ENCODE measurements at places on chromosomes 2 and 18. TPM values are rescaled to one million over a fixed set of nuclear protein-coding genes. Genes with fewer than 3 reads are reported as not detected.

DNA sequence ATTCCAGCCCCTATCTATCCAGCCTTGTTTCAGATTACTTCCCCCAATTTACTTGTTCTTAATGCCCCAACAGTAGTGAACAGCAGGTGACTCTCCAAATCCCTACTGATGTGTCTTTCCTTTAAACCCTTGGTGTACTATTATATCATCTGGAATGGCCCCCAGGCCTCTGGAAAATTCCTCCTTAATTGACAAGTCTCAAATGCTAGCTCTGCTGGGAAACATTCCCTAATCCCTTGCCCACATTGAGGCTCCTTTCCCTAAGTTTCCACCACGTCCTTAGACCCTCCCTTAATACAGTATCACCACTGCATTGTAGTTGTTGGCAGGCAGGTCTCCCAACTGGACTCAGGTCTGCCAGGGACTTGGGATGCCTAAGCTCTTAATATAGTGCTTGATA, 41.0 kb downstream of the MYO3B start:
- no peak overlapping the region for H3K27ac ChIP-seq
- H3K4me1 ChIP-seq: no peaks in the 10 kb centered on the region

- H3K27me3 ChIP-seq: no peaks in the 10 kb centered on the region
- no peak overlapping the region for H3K27ac ChIP-seq
- no peaks in the 10 kb centered on the region for H3K4me1 ChIP-seq
- no peaks in the 10 kb centered on the region for H3K36me3 ChIP-seq
- no peak overlapping the region for H3K4me3 ChIP-seq
- DNase-seq: no peak
Measured at GRCh38 chr18:25674183-25674582, 322.2 kb upstream of the ZNF521 start.

GRCh38 chr2:35063836-35064235, 1291.7 kb upstream of the CRIM1 start:
- H3K27ac ChIP-seq: no peak overlapping the region
- no peaks in the 10 kb centered on the region for H3K4me1 ChIP-seq
- H3K4me3 ChIP-seq: no peak overlapping the region
- H3K36me3 ChIP-seq: no peaks in the 10 kb centered on the region

DNA sequence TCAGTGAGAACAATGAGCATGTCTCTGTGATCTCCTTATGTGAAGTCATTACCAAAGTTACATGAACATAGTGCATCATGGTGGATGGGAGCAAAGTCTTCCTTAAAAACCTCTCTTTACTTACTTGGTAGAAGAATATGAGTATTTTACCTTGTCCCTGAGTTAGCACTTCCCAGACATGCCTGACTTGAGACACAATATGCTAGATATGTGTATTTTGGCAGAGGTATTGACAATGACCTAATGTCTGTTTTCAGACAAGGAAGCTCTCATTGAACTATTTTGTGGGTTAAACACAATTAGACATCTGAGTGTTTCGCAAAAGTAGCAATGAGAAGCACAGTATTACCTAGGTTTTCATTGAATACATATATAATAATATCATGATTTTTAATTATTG, 99.1 kb upstream of the MC4R start:
- no peak for DNase-seq
- no peak overlapping the region for H3K27ac ChIP-seq
- no peak overlapping the region for H3K4me3 ChIP-seq
- H3K36me3 ChIP-seq: no peaks in the 10 kb centered on the region
- H3K4me1 ChIP-seq: no peaks in the 10 kb centered on the region

The DNAJB2 gene
- total RNA-seq: 79.4 TPM

The KCNIP3 gene
- total RNA-seq: 3.0 TPM

The SPC25 gene
- total RNA-seq: 0.38 TPM

The ITGA6 gene
- 73.0 TPM for total RNA-seq

The ABCG8 gene
- total RNA-seq: not detected

All from upper lobe of right lung (tissue), 1 donor.